ENCODE measurements at places on chromosomes 7 and 10.

GRCh38 chr10:72276421-72277339, 3.0 kb downstream of the DDIT4 start:
- ATAC-seq = peak; percentile 1

DNA sequence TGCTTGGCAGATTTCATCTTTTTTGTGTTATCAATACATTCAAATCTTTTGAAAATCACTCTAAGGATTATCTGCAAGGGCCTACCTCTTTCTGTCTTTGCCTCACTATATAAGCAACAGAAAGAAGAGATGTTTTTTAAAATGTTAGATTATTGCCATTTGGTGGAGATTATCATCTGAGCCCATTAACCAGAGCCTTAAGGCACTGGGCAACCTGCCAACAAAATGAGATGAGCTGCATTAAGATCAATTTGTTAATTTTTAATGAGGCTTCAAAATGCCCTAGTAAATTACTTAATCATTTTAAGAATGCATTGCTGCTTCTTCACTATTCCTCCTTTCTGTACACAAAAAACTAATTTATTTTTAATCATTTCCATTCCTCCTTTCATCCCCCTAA, 314.1 kb downstream of the SNX13 start:
- ATAC-seq = no peak

DNA sequence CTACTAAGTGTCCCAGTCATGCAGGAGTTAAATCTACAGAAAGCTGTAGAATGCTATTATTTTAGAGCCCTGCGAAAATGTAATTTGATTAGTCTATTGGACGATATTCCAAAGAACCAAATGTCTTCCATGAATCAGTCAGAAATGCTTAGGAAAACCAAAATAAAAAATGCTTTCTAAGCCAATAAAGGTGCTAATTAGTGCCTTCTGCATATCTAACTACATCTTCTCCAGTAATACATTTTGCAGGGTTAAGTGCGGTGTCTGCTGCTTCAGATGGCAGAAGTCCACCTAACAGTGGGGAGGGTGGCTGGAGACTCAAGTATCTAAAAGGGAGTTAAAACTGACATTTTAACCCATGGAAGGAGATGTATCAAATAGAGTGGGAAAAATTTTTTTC, 50.1 kb downstream of the ITPRID1 start:
- no peak for ATAC-seq

DNA sequence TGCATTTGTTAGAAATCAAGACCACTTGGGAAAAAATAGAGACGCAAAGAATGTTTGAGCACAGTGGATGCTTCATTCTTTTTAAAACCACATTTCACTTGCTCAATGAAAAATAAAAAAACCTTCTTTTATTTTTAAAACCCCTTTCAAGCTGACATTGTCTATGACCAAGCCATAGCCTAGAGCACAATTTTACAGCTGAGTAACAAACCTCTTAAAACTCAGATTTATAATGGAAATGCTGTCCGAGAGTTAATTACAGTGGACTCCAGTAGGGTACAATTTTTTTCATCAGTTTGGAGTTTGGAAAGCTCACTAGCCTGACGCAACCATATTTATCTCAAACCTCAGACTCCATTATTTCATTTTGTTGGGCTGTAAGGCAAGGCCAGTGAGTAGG, 116.3 kb downstream of the RNLS start:
- no peak for ATAC-seq

DNA sequence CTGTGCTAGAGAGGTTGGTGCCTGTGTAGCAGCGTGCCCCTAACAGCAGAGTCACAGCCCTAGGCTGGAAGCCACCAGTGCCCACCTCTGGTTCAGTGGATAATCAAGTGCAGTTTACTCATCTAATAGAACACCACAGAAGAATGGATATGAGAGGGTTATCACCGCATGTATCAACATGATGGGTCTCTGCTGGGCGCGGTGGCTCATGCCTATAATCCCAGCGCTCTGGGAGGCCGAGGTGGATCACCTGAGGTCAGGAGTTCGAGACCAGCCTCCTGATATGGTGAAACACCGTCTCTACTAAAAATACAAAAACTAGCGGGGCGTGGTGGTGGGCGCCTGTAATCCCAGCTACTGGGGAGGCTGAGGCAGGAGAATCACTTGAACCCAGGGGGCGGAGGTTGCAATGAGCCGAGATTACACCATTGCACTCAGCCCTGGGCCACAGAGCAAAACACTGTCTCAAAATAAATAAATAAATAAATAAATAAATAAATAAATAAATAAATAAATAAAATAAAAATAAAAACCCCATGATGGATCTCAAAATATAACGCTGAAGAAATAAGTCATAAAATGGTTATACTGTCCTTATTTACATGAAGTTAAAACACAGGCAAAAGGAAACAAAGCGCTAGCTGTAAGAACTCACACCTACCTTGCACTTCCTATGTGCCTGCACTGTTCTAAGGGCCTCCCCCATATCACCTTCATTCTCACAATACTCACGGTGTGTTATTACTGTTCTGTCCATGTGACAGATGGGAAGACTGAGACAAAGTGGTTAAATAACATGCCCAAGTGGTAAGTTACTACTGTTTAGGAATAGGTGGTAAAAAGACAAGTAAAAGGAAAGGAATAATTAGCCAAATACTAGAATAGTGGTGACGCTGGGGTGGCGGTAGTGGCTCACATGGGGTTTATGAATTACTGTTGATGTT, 70.9 kb downstream of the AMZ1 start:
- ATAC-seq = peak; percentile 1

DNA sequence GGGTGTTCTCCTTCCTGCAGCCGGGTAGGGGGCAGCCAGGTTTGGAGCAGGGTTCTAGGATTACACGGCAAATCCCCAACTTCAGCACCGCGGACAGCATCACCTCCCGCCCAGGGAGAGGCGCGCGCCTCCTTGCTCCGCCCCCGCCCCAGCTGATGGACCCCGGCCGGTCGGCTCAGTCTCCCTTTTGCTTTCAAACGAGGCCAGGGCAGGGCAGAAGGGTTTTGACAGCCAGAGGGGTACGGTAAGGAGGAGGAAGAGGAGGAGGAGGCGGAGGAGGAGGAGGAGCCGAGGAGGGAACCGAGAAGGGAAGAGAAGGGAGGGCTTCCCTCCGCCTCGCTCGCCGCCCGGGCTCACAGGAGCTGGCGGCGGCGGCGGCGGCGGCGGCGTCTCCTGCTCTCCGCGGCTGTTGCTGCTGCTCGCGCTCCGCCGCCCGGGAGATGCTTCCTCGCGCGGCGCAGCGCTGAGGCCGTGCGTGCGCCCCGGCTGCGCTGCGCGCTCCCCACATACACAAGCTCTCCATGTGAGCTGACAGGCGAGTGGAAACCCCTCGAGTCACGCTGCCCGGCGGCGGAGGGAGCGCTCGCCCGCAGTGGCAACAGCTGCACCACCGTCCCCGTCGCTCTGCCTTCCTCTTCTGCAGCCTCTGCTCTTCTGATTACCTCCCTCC, 615 bp upstream of the CNTNAP2 start:
- ATAC-seq = peak; percentile 20

DNA sequence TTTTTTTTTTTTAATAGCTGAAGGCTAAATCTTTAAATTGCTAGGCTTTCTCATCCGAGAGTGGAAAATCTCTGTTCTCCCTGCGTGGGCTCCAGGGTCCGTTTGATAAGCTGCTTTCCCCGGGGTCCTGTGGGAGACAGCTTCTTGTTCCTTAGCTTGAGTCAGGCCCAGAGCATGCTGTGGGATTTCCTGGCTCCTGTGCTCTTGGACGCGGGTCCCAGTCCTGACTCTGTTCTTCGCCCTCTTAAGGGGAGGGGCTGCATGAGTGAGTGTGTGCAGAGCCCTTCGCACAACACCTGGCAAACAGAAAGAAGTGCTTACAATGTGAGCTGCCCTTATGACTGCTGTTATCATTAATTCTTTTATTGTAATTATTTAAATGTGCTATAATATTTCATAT, 133.5 kb downstream of the TACC2 start:
- no peak for ATAC-seq

- ATAC-seq = peak; percentile 78
Observed at GRCh38 chr7:76020031-76020714, 25.8 kb upstream of the TMEM120A start.

GRCh38 chr7:6306471-6306870, 34.0 kb upstream of the CYTH3 start:
- peak; percentile 93 for ATAC-seq

DNA sequence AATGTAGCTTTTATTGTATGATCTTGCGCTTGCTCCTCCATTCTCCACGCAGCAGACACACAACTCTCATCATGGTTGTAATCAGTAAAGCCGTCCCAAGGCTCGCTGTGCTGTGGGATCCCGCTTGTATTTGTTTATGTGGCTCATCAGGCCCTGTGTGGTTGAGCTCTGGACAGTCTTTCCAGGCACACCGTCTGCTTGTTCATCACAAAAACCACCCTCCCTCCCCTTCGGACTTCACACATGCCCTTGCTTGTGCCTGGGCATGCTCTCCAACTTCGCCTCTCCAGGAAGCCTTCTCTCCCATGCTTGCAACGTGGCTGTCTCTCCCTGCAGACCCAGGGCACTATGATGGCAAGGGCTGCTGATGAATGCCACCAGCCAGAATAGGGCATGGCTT, 62.4 kb downstream of the HK1 start:
- peak; percentile 41 for ATAC-seq

- peak; percentile 65 for ATAC-seq
Observed at GRCh38 chr7:131057015-131057793, 270.5 kb upstream of the MKLN1 start.

- ATAC-seq = no peak
Observed at GRCh38 chr10:102140913-102141540, 8.2 kb downstream of the PPRC1 start.

GRCh38 chr7:45697576-45698136, 123.5 kb downstream of the ADCY1 start:
- no peak for ATAC-seq

GRCh38 chr10:102814453-102814871, 22.8 kb downstream of the CYP17A1 start:
- ATAC-seq = no peak

- no peak for ATAC-seq
Observed at GRCh38 chr10:6795541-6795940, 215.5 kb upstream of the PRKCQ start.

GRCh38 chr10:23886355-23886754, 322.6 kb upstream of the KIAA1217 start:
- no peak for ATAC-seq

- ATAC-seq = no peak
Observed at GRCh38 chr10:8913720-8914119, 859.2 kb downstream of the GATA3 start.

- no peak for ATAC-seq
Observed at GRCh38 chr7:142301299-142301698, 43.4 kb upstream of the PRSS58 start.

GRCh38 chr10:105062951-105063350, 421.9 kb downstream of the SORCS3 start:
- ATAC-seq = no peak

- peak; percentile 82 for ATAC-seq
Observed at GRCh38 chr7:43572516-43573049, 10.3 kb upstream of the STK17A start.

- ATAC-seq = no peak
Observed at GRCh38 chr10:119161680-119162451, 3.6 kb downstream of the SFXN4 start.

All from esophagus mucosa (tissue), 1 donor.